T47D (cell line): ENCODE measurements at places on chromosomes 2 and 18.
A peak's percentile ranks its signal among the peaks of the same experiment; 100 is the strongest.

DNA sequence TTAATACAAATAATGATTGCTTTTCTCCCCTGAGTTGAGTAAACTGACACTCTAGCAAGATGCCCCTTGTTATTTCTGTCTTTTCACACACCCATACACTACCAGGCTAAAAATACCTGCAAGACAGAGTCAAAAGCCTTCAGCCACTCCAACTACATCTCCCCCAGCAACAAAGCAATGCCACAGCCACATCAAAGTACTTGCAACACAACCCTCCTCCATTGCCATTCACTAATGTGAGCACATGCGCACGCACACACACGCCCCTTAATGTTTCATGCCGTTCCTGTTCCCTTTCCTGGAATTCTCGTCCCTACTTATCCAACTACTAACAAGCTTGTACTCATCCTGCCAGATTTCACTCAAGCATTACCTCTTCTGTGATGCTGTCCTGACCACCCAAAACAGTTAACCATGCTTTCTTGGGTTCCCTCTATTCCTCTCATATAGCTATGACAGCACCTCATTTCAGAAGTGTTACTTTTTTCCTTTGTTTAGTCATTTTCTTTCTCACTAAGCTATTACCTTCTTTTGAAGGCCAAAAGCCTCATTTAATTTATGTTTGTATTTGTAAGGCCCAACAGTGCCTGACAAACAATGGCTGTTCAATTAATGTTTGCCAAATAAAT lies 29.6 kb downstream of the SLC25A12 start:
- no peak for DNase-seq

- DNase-seq = no peak
Observed at GRCh38 chr18:26863921-26864497, 1.5 kb downstream of the AQP4 start.

DNA sequence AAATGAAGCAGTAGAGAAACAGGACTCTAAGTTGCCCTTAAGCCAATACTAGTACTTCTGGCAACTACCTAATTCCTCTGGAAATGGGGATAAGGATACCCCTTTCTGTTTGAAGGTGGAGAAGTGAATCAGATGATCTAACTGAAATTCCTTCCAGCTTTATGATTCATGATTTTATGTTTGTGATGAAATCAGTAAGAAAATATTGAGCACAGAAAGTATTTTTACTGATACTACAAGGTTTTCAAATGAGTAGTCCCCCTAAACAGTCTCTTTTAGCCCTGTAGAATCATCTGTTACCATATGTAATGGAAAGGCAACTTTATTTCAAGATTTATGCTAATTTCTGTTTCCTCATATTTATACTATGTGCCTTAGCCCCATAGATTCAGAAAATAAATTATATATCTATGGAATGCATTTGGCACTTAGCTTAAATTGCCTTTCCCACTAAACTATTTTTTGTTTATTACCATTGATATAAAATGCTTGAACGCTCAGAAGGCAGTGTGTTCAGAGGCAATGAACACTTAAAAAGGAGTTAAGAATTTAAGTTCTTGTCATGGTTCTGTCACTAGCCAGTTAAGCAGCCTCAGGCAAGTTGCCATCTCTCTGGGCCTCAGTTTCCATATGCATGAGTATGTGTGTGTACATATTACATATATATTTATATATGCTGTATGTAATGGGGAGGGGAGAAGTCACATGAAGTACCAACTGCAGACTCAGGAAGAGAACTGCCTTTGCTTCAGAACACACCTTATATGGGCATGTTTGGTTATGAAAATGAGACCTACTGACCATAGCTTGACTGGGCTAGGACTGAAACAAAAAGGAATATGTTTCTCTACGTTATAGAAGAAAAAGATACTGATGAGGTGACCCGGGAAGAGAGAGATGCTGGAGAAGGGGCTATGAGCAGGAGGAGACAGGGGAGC lies 97.7 kb downstream of the CDC42EP3 start:
- DNase-seq = peak; percentile 7

GRCh38 chr2:239326831-239327535 lies 73.8 kb downstream of the HDAC4 start:
- DNase-seq = no peak

DNA sequence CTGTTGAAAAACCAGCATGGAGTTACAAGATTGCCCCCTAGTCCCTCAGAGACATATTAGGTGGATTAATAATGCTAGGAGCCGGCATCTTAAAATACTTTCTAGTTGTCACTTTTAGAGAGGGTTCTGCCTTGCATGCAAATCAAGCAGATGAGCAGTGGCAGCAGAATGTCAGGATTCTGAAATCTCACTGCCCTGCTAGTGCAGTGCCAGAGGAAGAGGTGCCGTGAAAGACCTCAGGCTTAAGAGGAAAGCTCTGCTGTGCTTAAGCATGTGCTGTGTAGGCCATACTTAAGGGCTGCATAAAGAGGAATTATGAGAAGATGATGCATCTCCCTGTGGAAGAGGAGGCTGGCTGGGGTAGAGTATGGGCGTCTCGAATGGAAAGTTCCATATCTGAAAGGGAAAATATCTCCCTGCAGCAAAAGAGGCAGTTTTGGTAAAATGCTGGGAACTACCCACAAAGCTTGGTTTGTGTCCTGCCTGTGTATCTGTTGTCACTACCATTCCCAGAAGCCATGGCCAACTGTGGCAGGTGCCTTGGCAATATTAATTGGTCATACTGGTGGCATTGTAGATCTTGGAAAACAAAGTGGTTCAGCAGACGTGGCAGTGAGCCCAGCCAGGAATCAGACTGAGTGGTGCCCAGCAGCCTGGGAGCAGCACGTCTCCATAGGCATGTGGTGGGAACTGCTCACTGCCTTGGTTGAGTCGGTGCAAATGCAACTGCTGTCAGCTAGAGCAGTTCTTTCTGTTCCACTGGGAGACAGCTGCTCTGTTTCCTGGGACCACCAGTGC lies 131.9 kb downstream of the EVA1A start:
- DNase-seq = no peak

GRCh38 chr2:15832849-15833680 lies 107.3 kb upstream of the MYCN start:
- no peak for DNase-seq

- DNase-seq = no peak
Observed at GRCh38 chr2:222563106-222563718, 92.7 kb downstream of the FARSB start.

DNA sequence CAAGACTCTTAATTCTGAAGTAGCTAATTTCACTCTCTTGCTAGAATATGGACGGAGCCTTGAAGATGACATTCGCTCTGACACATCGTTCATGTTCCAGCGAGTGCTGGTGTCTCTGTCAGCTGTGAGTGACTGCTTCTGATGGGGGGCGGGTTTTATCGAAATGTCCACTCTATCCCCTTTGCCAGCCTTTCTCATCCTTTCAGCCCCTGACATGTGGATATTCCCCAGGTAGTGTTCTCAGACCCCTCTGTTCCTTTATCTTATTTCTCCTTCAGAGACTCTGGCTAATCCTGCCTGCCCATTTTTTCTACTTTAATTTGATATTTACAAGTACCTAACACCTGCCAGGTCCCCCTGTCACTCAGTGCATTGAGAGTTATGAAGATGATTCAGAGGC lies 18.9 kb upstream of the GMCL1 start:
- no peak for DNase-seq

DNA sequence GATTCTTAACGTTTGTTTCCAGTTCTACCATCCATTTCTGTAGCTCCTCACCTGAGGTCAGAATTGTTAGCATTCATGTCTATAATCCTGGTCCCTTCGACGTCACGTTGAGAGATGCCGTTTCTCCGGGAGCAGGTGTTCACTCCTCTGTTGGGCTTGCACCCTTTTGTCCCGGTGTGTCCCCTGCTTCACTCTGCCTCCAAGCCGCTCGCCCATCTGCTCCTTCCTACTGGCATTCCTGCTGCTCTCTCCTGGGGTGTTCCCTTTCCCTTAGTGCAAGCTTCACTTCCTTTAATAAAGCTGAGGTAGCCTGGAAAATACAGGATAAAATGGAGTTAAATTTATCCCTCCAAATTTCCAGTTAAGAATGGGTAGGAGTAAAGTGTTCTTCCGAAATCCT lies 61.9 kb upstream of the CABYR start:
- DNase-seq = no peak

GRCh38 chr2:68319398-68320117 lies at the start of gene CNRIP1:
Gene CNRIP1 (minus strand): TSS chr2:68319949. CDS start chr2:68319400, 549 bp downstream.
- no peak for DNase-seq

GRCh38 chr2:118812552-118812951 lies 34.9 kb downstream of the EN1 start:
- DNase-seq = peak; percentile 64

- DNase-seq = no peak
Observed at GRCh38 chr2:64970495-64970894, 18.7 kb upstream of the SLC1A4 start.

DNA sequence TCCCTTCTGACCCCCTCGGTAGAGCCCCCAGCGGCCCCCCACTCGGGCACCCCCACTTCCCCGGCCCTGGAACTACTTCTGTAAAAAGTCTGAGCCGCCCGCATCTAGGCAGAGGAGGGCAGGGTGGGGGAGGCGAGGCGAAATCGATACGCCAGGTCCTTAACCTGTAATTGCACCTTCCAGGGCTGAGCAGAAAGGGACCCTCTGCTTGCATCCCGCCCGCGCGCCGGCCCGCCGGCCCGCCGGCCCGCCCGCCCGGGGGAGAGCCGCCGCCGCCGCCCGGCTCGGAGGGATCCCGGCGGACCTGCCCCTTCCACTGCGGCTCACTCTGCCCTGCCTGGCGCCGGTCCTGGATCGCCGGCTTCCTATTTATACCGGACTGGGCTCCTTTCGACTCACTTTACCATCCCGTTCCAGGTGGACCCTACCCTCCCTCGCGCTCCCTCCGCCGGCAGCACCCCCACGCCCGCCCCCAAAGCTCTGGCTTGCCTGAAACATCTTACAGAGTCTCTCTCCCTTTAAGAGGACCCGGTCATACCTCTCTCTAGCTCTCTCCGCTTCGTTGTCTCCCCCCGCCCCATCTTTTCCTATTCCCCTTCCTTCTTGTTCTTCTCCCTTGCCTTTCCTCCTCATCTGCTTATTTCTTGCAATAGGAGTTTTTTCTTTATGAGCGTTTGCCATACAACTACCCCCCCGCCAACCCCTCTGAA lies 797 bp downstream of the KLHL14 start:
- DNase-seq = no peak

- no peak for DNase-seq
Observed at GRCh38 chr2:57884281-57884680, 162.3 kb upstream of the VRK2 start.

DNA sequence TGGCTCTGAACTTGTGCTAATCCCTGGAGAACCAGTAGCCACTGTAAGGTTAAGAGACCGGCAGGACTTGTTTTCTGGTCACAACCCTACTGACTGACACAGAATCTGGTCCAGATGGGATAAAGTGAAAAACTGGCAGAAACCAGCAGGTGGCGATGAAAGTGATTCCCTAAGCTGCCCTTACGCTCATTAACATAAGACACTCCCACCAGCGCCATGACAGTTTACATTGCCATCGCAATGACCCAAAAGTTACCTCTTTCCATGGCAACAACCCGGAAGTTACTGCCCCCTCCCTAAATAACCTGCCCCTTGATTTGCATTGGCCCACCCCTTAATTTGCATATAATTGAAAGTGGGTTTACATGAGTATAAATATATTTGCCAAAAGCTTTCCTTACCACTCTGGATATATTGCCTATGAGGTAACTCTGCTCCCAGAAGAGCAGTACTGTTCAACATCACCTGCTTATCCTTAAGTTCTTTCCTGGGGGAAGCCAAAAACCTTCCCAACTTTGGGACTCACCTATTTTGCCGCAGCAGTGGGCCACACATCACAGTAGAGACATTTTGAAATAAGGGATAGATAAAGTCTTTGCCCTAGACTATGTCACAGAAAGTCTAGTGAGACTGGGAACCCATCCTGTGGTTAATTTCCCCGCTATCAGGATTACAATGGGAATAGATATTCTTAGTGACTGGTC lies 35.8 kb upstream of the AFF3 start:
- DNase-seq = peak; percentile 46

GRCh38 chr2:56615760-56616159 lies 432.0 kb downstream of the CCDC85A start:
- DNase-seq = no peak

DNA sequence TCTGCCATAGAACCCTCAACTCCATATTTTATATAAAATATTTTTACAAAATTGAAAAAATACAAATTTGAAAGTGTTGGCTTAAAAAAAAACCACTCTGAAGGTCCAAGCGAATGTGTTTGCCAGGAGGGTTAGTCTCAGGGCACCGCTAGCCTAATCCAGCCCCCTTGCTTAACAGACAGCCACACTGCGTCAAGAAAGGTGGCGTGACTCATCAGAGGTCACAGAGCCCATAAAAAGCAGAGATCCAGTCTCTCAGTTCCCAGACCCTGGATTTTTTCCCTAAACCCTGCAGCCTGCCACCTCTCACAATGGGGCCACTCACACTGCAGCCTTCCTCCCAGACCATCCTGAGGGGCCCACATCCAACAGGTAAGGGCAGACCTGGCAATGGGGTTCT lies 3.9 kb upstream of the TNS1 start:
- no peak for DNase-seq

- DNase-seq = no peak
Observed at GRCh38 chr2:236584521-236585384, 15.1 kb downstream of the ACKR3 start.

DNA sequence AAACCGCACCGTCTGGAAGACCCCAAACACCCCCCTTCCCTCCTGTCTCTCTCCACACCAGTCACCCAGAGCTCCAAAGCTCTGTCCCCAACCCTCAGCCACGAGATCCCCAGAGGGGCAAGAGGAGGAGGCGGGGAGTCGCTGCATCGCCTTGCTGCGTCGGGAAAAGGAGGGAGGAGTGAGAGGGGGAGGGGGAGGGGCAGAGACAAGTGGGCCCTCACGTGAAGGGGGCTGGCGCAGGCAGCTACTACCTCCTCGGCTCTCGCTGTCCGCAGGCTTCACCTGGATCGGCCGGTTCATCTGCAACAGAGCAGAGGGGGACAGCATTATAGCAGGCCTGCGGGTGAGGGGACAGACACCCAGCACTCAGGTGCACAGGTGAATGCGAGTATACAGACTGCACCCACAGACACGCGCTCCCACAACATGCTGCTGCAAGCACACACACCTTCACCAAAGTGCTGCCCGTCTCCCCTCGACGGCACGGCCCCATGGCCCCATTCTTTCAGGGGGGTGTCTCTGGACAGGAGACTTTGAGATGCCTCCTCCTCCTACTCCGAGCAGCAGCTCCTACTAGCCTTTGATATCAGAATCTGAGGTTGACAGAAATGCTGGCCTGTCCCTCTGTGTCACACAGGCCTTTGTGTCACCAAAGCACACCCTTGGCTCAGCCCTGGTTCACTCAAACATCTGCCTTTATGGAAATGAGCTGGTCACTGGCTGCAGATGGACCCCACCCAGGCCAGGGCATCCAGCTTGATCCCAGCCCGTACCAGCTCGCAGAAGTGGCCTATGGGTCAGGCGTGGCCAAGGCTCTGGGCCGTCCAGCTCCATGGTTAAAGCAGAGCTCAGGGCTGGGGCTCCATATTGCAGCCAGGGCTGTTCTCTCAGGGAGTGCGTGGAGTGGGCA lies 243.8 kb downstream of the CELF4 start:
- no peak for DNase-seq

DNA sequence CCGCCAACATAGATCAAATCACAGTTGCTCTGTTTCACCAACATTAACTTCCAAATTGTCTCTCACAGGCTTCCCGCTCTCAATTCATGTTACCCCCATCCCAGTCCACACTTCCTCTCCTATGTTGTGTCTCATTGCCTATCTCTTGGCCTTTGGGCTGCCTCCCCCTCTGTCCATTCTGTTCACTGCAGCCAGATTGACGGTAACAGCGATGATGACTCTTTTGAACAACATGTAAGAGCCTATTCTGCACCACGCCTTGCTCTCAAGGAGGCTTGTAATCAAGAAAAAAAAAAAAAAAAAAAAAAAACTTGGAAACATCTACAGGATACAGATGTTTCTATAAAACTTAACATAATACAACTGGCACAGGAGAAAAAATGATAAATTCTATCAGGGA lies 77.3 kb upstream of the RMDN2 start:
- DNase-seq = no peak
